ENCODE measurements at places on chromosomes 12 and 14. TPM values are rescaled to one million over a fixed set of nuclear protein-coding genes. Genes with fewer than 3 reads are reported as not detected.

DNA sequence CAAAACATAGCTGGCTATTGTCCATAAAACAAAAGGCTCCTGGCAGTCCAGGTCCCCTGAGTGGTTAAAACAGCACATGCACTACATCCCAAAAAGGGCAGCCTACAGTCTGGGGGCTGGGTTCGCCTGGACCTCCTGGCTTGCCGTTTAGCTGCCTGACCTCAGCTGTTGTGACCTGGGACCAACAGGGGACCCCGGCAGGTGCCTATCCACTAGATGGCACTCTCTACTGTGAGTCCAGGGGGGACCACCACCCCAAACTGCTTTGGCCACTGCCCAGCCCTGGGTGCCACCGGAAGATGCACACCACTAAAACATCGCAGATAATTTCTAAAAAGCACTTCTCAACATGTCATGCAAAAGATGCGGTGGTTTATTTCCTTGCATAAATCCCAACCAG, 2.9 kb upstream of the RTL1 start:
- DNase-seq = no peak

Gene KSR2
- total RNA-seq = not detected

GRCh38 chr12:30438601-30439041, 257.0 kb downstream of the IPO8 start:
- DNase-seq = no peak

Gene NPC2
- total RNA-seq = 157 TPM

DNA sequence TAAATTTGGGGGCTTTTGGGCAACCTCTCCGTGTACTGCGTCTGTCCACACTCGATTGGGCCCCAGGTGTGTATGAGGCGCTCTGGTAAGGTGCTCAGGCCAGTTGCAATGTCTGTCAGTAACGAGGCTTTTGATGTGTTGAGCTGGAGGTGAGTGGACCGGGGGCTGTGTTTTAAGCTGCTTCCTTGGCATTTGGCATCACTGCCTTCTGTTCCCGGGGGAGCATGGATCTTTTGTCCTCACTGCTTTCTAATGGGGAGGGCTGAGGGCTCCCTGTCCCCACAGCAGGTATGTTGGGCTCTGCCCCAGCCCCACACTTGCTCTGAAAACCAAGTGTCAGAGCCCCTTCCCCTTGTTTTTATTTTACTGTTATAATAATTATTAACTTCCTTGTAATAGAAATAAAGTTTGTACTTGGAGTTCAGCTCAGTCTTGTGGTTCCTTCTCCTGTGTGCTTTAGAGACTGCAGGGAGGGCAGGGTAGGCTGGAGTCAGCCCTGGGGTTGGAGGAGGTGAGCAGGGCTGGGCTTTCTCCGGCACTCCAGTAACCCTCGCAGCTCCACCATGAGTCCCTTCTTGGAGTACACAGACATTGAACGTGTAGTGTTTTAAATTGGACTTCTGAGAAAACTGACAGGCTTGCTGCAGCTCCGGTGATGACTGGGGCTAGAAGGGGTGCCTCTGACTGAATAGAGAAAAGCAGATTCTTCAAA, 28.0 kb downstream of the TRAFD1 start:
- DNase-seq = no peak

DNA sequence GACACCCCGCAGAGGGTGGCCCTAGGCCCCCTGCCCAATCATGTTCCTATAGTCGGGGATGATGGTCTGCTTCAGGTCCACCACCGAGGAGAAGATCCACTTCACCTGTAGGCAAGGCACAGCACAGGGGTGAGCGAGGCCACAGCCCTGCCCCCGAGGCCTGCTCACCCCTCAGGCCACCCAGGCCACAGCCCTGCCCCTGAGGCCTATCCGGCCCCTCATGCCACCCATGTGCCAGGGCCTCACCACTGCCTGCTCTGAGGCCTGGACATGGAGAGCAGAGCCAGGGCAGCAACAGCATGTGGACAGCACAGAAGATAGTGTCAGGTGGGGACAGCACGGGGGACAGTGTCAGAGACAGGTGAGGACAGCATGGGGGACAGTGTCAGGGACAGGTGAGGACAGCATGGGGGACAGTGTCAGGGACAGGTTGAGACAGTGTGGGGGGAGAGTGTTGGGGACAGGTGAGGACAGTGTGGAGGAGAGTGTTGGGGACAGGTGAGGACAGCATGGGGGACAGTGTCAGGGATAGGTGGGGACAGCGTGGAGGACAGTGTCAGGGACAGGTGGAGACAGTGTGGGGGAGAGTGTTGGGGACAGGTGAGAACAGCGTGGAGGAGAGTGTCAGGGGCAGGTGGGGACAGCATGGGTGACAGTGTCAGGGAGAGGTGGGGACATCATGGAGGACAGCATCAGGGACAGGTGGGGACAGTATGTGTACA, 239.7 kb downstream of the TMEM121 start:
- no peak for DNase-seq

- DNase-seq = no peak
Measured at GRCh38 chr14:88388741-88389282, 3.4 kb downstream of the SPATA7 start.

Gene AJUBA
- total RNA-seq = 12.0 TPM

GRCh38 chr14:59998564-59998963, 78.6 kb downstream of the LRRC9 start:
- DNase-seq = no peak

DNA sequence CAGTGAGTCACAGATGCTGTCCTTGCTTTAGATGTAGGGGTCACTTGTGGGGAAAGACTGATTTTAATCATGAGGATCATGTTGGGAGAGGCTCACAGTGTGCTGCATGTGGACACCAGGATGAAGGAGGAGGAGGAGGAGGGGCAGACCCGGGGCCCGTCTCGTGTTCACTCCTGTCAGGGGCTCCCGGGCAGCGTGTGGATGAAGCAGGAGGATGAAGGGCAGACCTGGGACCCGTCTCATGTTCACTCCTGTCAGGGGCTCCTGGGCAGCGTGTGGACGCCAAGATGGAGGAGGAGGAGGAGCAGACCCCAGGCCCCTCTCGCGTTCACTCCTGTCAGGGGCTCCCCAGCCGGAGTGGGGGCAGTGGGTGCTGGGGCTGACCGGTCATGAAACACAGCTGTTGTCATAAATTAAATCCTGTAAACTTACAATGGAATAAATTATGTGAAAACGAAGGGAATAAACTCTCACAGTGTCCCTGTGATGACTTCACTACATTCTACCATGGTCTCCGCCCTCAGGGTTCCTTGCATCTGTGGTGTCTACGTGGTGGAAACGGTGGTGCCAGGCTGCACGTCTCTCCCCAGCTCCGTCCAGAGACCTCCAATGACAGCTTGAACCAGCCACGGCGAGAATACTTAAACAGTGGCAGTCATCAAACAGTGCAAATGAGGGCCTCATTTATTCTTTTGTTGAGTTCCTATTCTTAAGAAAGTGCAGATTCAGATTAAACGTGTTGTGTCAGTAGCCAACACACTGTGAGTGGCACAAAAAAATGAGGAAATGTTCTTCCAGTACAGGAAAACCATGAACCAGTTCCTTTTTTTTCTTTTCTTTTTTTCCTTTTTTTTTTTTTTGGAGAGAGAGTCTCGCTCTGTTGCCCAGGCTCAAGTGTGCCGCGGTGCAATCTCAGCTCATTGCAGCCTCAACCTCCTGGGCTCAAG, 37.7 kb upstream of the SFSWAP start:
- no peak for DNase-seq

GRCh38 chr12:56377310-56377988, 14.8 kb upstream of the APOF start:
- DNase-seq = no peak
